ENCODE measurements at places on chromosomes 16 and 17.
A peak's percentile ranks its signal among the peaks of the same experiment; 100 is the strongest.

DNA sequence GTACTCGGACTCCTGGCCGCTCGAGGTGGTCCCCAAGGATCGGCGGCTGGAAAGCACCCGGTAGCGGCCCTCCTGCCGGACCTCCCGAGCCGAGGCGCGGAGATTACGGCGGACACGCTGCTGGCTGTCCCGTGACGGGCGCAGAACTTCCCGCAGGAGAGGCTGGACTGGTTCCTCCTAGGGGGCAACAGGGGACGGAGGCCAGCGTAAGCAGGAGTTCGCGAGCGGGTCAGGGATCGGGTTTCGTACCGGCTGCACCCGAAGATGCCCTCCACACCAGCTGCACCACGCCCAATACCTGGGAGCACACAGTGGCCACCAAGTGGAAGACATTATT, 341 bp downstream of the SLC7A6OS start:
- DNase-seq, result no peak

DNA sequence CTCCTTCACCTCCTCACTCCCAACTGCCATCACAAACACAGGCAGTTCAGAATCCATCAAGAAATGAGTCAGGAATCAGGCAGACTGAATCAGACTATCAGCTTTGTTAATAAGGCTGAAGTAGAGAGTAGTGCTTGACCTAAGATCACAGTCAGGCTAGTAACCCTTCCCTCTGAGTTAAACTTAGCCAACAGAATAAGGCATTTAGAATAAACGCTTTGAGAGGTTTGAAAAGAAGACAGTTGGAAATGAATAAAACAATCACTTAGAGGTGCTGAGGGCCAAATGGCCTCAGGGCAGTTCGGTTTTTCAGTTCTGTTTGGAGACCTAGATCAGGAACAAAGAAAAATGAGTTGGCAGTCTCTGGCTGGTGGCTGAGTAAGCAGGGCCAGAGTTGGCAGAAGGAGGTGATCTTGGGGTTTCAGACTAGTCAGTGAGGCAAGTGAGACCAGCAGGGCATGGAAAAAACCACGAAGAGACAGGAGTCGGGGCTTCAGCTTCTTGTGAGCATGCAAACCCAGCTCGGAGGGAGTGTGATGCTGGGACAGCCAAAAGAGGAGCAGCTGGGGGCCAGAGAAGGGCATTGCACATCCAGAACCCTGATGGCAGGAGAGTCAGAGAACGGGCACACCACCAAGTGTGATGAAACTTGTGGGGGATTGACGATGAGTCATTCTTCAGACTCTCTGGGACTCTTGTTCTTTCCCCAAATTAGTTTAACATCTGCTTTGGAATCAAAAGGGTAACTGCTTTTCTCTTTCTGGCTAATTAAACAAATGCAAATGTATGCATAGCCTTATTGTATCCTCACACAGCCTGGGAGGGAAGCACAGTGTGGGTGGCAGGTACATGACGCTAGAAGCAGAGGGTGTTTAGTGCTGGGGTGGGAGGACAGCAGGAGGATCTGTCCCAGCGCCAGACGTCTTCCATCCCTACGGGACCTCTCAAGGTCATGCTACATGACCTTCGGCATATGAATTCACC, 54.8 kb downstream of the SPECC1 start:
- DNase-seq, result no peak

- peak; percentile 100 for DNase-seq
Observed at GRCh38 chr17:29143894-29144293, 36.3 kb downstream of the MYO18A start.

- no peak for DNase-seq
Observed at GRCh38 chr17:75777296-75777922, 7.2 kb upstream of the UNK start.

DNA sequence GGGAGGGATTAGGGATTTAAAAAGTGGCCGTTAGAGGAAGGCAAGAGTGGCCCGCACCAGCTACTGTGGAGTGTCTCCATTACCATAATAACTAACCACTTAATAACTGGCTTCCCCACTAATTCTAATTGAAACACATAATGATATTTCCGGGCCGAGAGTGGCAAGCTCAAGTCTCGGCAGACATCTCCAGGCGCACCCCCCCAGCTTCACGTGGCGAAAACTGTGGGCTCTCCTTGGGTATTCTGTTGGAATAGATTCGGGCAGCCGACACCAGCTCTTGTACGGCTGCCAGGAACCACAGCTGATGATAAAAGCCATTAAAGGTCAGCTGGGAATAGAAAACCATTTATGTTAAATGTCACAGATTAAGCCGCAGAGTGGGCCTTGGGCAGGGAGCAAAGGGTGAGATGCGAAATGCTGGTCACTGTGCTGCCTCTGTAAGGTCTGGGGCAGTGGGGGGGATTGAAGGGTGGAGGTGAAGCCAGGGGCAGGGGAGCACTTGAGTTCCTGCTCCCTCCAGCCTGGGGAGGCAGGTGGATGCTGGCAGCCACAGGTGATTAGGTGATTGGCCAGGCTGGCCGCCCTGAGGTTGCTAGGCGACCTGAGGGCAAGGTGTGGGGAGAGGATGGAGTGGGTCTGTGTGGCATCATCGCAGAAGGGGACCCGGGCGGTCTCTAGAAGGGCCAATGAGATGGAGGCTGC, 115.6 kb upstream of the SDK2 start:
- peak; percentile 89 for DNase-seq

DNA sequence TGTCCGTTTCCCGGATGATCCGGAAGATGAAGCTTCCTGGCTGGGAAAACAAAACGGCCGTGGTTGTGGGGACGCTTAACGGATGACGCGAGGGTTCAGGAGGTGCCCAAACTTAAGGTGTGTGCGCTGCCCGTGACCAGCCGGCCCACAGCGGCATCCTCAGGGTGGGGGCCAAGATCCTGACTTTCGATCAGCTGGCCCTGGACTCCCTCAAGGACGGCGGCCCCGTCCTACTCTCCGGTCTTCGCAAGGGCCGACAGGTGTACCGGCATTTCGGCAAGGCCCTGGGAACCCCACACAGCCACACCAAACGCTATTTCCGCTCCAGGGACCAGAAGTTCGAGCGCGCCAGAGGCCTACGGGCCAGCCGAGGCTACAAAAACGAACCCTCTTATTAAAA, 1.1 kb upstream of the C16orf90 start:
- DNase-seq, result no peak
